ENCODE measurements at places on chromosomes 12 and 14.

GRCh38 chr12:16492820-16493797, 112.9 kb downstream of the LMO3 start:
- DNase-seq, result no peak

DNA sequence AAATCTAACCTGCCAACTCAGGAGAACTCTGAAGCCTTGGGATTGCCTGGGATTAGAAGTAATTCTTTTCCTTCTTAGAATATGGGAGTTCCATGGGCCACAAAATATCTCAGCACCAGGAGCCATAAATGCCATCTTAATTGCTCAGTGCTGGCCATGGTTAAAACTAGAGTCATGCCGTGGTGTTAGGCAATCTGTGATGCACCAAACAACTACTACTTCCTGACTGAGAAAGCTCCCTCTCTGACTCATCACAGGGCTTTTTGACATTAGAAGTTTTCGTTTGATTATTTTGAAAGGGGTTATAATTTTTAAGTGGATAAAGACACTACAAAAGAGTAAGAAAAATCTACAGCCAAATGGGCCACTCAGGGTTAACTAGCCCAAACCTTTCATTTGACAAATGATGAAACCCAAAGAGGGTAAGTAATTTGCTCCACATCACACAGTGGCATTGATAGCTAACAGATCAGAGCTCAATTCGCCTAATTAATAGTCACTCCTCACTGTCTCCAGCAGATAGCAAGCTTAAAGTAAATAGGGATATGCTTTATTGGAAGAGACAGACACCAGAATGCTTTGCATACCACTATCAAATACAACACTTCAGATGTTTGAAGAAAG, 377.3 kb downstream of the EMP1 start:
- DNase-seq, result no peak

GRCh38 chr14:47675466-47676314, at the start of gene MDGA2:
Gene MDGA2 (minus strand): TSS chr14:47675605.
- DNase-seq, result peak; percentile 63

GRCh38 chr12:47549258-47549657, 156.6 kb downstream of the RPAP3 start:
- no peak for DNase-seq

- no peak for DNase-seq
Observed at GRCh38 chr14:67079846-67080245, 109.4 kb upstream of the GARIN2 start.
